ENCODE measurements at places on chromosomes 2 and 18.

DNA sequence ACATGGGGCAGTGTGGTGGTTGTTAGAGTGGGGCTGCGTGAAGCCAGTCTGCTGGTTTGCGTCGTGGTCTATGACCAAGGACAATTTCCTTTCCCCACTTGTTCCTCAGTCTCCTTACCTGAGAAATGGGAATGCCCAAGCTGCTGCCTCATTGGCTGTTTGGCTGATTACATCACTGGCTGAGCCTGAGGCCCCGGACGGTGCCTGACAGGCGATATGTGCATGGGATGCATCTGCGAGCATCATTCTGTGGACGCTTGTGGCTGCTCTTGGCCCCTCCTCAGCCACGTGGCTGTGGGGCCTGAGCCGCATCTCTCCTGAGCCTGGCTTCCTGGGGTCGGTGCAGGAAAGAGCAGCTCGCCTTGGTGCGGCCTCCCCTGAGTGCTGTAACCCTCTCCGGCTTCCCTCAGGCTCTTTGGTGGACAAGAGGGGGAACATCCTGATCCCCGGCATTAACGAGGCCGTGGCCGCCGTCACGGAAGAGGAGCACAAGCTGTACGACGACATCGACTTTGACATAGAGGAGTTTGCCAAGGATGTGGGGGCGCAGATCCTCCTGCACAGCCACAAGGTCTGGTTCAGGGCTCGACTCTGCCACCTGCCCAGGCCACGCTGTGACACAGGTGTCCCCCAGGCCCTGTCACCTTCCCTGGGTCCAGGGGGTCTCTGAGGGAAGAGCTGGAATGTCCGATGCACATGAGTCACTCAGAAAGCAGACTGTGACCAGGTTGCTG, 17.2 kb downstream of the CNDP2 start:
- no peak for DNase-seq

GRCh38 chr18:51490860-51491259, 293.4 kb upstream of the MEX3C start:
- DNase-seq, result no peak

DNA sequence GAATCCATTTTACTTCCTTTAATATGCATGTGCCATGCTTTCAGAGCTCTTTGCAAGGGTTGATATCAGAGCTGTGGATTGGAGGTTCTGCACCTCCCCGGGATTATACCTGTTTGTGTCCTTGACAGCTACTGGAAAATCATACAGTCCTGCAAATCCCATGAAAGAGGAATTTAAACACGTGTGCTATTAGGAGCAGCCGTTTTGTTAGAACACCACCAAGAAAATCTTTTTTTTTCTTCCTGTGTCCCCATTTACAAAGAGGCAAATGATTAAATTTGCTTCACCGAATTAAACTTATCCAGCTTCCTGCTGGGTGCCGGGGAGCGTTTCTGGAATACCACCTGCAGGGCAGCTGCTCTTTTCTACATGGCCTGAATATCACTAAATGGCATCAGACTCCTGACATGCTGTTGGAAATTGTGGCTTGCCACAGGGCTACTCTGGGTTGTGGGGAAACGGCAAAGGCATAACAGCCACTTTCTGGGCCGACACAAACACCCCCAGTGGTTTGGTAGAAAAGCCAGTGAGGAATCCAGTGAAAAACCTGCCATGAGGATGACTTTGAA, 23.4 kb upstream of the SOX11 start:
- peak; percentile 32 for DNase-seq

GRCh38 chr2:101967826-101968513, 23.8 kb upstream of the IL1R2 start:
- DNase-seq, result no peak

DNA sequence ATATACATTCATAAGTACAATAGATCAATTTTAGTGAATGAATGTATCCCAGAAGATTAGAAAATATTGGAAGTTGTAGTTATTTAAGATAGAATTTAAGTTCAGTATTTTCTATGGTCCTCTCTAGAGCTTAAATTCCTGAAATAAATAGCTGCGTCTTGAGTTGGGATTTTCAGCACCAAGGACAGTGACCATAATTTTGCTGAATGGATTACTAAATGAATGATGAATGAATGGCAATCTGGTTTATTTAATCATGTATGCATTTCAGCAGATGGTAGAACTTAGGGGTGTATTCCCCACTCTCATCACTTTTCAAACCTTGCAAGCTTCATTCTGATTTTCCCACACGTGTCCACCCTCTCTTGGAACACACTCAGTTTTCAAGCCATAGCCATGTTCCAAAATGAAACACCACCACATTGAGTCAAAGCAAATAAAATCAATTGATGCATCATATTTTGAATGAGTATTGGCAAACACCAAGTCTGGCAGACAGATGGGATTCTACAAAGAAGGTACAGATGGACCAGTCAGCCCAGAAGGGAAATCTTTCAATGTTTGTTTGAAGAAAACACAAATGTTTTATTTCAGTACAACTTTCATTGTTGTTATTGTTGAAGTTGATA, 362.2 kb upstream of the NXPH2 start:
- peak; percentile 4 for DNase-seq

DNA sequence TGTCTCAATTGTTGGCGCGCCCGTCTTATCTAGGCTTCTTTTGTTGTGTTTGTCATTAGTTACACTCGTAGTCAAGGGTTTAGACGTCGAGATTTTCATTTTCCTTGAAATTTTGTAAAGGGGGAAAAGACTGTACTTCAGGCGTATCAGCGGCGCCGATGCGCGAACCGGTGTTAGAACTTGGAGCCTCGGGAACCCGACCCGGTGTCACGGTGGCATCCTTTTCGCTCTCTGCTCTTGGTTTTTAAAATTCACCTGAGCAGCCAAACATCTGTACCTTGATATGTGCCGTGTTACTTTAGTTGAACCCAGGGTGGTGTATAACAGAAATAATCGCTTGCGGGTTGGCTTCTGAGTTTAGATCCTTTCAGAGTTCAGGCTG, 643 bp downstream of the RMC1 start:
- no peak for DNase-seq

DNA sequence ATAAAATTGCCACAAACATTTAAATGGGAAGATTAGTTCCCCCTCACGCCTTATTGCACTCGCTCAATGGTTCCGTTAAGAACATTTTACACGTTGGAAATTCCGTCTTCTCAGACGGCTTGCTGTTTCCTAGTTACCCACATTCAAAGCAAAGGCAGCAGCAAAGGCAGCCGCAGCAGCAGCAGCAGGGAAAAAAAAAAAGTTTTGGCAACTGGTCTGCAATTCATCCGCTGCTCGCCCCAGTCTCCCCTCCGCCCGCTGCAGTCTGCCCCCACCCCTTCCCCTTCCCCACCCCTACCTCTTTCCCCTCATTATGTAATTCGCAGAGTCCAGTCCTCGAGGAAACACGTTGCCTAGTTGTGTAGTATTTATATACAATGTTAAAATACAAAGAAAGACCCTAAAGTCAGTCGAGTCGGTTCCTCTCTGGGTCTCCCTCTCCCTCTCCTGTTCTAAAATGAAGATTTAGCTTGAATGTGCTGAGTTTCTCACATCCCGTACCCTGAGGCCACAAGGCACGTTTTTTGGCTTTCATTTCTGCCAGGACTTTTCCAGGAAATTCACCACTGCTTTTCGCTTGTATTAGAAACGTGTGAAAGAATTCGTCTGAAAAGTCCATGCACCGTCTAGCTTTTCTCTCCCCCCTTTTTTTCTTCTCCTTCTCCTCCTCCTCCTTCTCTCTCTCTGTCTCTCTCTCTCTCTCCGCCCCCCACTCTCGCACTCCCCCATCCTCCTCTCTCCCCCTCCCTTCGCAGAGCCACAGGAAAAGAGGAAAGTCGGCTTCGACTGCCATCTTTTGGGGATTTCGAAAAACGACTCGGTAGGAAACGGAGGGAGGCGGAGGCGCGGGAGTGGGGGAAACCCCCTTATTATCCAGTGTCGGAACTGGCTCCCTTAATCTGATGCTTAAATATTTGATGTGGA, 140.0 kb downstream of the MEIS1 start:
- no peak for DNase-seq

DNA sequence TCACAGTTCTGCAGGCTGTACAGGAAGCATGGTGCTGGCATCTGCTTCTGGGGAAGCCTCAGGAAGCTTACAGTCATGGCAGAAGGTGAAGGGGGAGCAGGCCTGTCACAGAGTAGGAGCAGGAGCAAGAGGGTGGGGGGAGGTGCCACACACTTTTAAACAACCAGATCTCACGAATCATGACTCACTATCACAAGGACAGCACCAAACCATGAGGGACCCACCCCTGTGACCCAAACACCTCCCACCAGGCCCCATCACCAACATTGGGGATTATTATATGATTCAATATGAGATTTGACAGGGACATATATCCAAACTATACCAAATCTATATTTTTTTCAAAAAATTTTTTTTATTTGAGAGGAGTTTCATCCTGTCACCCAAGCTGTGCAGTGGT, 51.0 kb upstream of the GLS start:
- DNase-seq, result no peak

DNA sequence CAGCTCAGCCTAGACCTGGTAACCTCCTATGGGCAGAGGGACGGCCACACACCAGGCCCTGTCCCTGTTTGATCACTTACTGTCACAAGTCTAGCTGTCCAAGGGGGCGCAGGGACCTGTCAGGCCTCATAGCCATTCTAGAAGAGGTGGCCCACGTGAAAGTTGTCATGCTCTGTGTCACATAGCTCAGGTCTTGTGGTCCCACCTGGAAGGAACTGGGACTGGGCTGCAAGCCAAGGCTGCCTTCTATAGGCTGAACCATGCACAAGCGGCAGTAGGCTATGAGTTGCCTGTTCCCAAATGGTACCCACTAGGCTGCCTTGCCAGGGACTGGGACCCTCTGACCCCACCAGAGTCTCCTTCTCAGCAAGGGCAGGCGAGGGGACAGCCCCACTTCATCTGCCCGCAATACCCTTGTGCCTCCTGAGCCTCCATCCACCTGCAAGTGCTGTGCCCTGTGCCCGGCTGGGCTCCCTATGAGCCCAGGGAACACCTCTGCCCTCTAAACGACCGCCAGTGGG, 177.5 kb downstream of the ANAPC1 start:
- no peak for DNase-seq

DNA sequence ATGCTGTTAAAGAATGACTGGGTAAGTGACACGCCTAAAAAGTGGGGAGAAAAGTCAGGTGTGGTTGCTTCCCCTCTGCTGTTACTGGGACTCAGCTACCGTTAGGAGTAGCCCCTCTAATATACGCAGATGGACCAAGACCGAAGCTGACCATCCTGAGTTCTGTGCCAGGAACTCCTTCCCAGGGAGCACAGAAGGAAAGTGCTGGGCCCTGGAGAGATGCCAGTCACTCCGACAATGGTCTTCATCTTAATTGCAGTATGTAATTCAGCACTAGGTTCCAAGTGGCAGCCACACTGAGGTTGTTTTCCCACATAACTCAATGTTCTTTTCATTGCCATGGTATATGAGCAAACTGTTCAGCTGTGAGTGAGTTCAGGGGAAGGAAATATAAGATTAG, 19.6 kb upstream of the TMEM200C start:
- no peak for DNase-seq

GRCh38 chr2:9941196-9941995, 10.1 kb upstream of the GRHL1 start:
- no peak for DNase-seq

DNA sequence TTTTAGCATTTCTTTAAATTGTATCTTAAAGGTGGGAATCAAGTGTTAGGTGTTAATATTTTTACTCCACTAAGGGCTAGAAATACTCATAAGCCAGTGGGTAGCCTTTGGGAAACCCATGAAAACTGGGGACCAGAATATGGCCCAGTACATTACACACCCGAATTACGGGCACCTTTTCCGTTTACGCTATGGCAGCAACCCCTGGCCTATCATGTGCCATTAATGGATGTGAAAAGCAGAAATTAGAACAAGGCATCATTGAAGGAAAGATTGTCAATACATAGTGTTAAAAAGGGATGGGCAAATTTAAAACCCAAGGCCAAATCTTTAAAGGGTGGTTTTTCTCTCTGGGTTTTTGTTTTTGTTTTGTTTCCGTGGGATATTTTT, 781 bp downstream of the FARP2 start:
- no peak for DNase-seq

- DNase-seq, result no peak
Observed at GRCh38 chr2:30675758-30676157, 131.5 kb downstream of the CAPN13 start.

- no peak for DNase-seq
Observed at GRCh38 chr18:4250141-4250540, 205.0 kb downstream of the DLGAP1 start.

GRCh38 chr2:7703048-7703447, 785.8 kb downstream of the RNF144A start:
- no peak for DNase-seq

- DNase-seq, result no peak
Observed at GRCh38 chr2:58101500-58101899, 54.9 kb downstream of the VRK2 start.

- DNase-seq, result peak; percentile 85
Observed at GRCh38 chr2:168053676-168054075, 193.7 kb downstream of the STK39 start.

DNA sequence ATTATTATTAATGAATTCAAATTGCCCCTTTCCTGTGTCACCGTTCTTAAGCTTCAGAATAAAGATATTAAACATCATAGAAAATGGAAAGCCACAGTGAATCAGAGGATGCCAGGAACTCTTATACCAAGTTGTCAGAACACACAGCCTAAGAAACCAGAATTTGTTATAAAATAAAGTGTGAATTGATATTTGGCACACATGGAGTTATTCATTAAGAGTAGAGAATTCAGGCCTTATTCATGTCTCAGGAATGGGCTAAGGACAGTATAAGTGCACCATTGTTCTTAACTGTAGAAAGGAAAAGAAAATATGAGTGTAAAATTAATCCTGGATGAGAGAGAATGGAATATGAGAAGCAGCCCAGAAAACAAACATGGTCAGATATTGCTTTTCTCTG, 86.7 kb upstream of the ATP8B1 start:
- DNase-seq, result no peak

DNA sequence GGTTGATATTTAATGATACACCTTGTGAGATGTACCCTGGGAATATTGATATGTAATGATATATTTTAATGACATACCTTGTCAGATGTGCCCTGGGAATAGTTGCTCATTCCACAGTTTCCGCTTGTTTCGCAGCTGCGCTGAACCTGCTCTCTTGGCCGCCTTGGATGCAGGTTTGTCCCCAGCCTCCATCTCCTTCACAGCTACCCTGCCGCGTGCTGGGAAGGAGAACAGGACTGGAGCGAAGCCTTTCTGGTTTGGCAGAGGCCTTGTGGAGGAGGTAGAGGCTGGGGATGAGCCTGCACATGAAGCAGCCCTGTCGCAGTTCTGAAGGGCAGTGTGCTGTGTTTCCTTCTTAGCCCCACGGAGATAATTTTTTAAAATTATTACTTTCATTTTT, 14.6 kb downstream of the ATG4B start:
- no peak for DNase-seq

DNA sequence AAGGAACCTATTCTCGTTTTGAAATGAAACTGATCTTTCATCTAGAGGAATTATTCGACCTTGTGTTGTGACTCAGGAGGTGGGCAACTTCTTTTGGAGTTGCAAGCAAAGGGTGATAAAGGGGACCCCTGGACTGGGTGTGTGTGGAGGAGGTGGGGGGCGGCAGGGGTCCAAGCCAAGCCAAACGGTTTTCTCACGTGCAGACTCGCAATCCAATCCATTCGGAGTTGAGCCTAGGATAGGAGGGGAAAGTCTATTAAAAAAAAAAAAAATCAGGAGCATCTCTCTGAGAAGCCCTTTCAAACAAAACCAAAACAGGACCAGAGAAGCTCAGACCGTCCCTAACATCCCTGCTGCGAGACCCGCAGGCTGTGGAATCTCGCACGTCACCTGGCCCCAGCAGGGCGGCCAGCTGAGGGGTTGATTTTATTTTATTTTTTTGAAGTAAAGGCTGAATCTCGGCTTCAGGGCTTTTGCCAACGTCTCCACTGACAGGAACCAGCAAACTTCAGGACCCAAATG, 3.7 kb upstream of the ZEB2 start:
- peak; percentile 37 for DNase-seq

- no peak for DNase-seq
Observed at GRCh38 chr2:224162122-224162521, 123.0 kb upstream of the SERPINE2 start.
